CD4-positive, alpha-beta T cell (primary cell): ENCODE measurements at places on chromosomes 2 and 18.

DNA sequence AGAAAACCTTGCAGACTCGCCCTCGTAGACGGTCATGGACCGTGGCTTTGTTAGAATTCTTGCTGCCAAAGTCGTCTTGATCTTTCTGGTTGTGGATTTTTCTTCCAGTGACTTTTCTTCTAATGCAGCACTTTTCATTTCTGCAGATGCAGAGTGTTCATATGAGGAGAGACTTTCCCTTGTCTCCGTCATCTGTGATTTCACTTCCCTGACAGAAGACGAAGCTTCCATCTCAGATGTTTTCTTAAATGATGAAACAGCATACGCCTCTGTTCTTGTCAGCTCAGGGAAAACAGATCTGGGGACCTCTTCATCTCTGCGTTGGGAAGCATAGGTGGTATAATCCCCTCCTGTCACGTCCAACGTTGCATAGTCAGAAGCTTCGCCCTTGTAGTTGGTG, 50.9 kb downstream of the PLEKHA3 start:
- H3K27me3 ChIP-seq: no peaks in the 10 kb centered on the region
- H3K4me1 ChIP-seq: no peaks in the 10 kb centered on the region
- no peak overlapping the region for H3K4me3 ChIP-seq
- DNase-seq: no peak

DNA sequence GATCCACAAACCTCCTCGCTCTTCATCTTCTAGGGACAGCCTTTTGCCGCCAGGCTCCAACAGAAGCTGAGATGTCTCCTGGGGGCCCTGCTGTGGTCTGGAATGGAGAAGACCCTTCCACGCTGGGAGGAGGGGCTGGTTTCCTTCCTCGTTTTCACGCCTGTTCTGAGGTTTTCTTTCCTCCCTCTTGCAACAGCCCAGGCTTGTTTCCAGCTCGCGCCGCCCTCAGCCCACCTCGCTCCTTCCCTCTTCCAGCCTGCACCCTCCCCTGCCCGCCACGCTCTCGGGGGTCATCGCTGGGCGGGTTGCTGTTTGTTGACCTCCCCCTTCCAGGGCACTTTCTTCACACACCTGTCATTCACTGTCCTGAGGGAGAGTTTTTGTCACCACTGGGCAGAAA, 55.4 kb downstream of the VAPA start:
- H3K36me3 ChIP-seq: no peaks in the 10 kb centered on the region
- H3K4me3 ChIP-seq: no peak overlapping the region
- H3K27ac ChIP-seq: no peak overlapping the region
- peaks cover 20% of the 10 kb centered on the region for H3K27me3 ChIP-seq

DNA sequence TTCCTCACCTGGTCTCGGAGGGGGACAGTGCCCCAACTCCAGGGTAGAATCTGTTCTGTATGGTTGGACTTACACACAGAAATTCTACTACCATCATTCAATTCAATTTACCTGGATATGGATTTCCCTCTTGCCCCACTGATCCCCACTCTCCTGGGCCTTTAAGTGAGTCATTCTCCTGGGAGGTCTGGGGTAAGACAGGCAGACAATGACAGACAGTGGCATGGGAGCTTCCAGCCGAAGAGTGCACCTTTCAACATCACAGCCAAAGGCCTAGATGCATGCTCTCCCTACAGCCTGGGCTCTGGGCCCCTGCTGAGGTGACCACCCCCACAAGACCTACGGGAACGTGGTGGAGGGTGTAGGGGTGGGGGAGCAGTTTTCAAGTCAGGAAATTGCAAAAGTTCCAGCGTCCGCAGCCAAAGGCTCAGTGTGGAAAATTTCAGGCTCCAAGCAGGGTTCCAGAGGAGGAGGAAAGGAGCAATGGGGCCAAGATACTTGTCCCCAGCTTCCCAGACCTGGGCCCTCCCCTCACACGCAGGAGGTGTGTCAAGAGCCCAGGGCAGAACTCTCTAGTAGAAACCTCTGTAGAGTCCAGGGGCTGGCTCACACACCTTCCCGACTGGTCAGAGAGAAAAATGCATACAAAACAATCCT, 296.4 kb downstream of the CYP26B1 start:
- H3K27me3 ChIP-seq: peaks cover 2% of the 10 kb centered on the region
- no peak overlapping the region for H3K27ac ChIP-seq
- no peaks in the 10 kb centered on the region for H3K36me3 ChIP-seq
- H3K4me1 ChIP-seq: no peaks in the 10 kb centered on the region
- no peak for DNase-seq

DNA sequence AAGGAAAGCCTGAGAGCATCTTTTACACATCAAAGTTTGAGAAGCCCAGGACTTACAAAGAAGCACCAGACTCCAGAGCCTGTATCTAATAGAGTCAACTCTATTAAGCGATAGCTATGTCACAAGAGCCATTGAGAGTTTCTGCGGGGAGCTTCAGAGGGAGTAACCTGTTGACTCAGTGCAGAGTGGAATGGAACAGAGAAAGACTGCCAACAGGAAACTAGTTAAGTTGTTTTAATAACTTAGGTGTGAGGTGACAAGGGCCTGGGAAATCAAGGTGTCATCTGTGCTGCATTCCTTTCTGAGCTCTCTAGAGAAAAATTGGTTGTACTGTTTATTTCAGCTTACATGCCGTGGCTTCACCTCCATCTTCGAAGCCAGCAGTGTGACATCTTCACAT, 513.8 kb upstream of the POU3F3 start:
- DNase-seq: no peak
- H3K27me3 ChIP-seq: no peaks in the 10 kb centered on the region
- no peak overlapping the region for H3K27ac ChIP-seq
- H3K36me3 ChIP-seq: no peaks in the 10 kb centered on the region
- H3K4me3 ChIP-seq: no peak overlapping the region

DNA sequence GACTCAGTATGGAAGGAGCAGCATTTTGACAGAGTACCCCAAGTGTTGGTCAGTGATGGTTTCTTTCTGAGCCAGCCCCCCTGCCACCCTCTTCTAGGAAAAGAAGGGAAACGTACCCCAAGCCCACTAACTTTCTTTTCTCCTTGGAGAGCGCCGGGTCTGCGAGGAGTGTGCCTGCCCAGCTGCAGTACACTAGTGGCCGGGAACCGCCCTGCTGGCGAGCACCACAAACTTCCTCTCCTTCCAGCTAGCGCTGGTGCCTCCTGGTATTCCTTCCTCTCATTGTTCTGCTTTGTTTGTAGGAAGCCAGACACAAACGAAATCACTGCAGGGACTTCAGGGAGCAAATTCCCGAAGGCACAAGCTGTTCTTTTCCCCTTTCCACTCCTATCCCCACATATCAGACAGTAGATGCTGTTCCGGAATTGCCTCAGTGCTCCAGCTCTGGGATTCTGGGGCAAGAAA, 1.8 kb downstream of the CCDC85A start:
- H3K4me3 ChIP-seq: no peak overlapping the region
- H3K27me3 ChIP-seq: peaks cover 39% of the 10 kb centered on the region
- H3K4me1 ChIP-seq: peaks cover 8% of the 10 kb centered on the region
- H3K27ac ChIP-seq: no peak overlapping the region
- no peaks in the 10 kb centered on the region for H3K36me3 ChIP-seq
- DNase-seq: no peak

DNA sequence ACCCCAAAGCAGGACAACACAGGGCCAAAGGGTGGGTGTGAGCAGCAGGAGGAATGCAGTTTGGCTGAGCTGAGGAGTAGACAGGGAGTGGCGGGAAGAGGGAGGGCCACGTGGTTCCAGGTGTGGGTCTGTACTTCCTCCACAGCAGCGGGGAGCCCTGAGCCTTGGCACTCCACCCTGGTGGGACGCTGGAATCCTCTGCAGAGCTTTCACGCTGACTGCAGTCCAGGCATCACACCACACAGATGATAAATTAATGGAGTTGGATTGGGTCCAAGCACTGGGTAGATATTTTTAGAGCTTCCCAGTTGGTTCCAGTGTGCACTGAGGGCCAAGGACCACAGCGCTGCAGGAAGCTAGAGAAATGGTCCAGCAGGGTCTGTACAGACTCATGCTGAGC, 67.0 kb upstream of the TMEM200C start:
- peaks cover 6% of the 10 kb centered on the region for H3K4me1 ChIP-seq
- no peak overlapping the region for H3K4me3 ChIP-seq

DNA sequence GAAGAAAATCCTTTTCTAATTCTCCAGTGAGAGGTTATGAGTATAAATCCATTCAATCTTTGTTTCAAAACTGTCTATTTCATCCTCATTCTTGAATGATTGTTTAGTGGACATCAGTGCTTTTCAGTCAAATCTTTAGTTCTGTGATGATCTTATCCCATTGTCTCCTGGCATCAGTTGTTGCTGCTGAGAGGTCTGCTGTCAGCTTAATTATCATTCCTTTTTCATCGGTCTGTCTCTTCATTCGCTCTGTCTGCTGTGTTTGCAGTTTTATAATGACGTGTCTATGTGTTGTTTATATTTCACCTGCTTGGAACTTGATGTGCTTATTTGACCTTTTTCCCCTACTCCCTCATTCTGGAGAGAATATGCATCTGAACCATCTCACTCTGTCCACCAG, 69.2 kb upstream of the GLI2 start:
- no peaks in the 10 kb centered on the region for H3K4me1 ChIP-seq
- peaks cover 14% of the 10 kb centered on the region for H3K27me3 ChIP-seq
- no peaks in the 10 kb centered on the region for H3K36me3 ChIP-seq
- no peak overlapping the region for H3K4me3 ChIP-seq

DNA sequence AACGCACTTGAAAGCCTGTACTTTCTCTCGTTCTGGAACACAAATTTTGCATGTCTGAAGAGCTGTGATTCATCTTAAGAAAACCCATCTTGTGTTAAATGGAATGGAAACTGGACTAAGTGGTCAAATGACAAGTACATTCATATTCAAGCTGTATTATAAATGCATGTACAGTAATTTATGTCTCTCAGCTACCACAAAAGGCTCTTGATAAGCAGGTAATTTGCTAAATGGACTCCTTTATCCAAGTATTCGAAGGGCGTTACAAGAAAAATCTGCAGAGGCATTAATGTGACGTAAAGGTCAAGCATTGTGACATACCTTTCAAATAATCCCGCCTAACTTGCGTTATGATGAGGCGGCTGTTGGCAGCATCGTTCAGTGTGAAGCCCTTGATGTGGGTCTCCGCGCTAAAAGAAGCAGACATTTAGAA, 66.6 kb downstream of the ABCG8 start:
- H3K27ac ChIP-seq: no peak overlapping the region
- DNase-seq: no peak
- no peaks in the 10 kb centered on the region for H3K27me3 ChIP-seq
- H3K4me1 ChIP-seq: no peaks in the 10 kb centered on the region
- peaks cover 30% of the 10 kb centered on the region for H3K36me3 ChIP-seq
- no peak overlapping the region for H3K4me3 ChIP-seq

GRCh38 chr2:217797661-217798069, 205.1 kb downstream of the TNS1 start:
- no peak overlapping the region for H3K4me3 ChIP-seq
- no peaks in the 10 kb centered on the region for H3K27me3 ChIP-seq
- DNase-seq: no peak
- H3K4me1 ChIP-seq: no peaks in the 10 kb centered on the region
- H3K27ac ChIP-seq: no peak overlapping the region

DNA sequence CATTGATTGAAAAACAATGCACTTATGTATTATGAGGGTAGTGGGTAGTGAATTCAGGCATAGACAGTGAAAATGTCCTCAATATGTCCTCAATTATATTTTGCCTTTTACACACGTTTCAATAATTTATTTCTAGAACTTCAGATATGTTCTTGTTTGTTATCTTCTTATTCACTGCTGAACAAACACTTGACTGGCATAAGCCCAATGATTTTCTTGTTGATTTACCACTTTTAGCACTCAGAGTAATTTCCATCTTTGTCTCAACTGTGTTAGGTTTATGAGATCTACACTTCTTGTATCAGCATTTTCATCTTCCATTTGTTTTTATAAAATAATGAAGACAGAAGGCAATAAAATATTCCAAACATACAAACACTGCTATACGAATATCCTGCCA, 61.8 kb upstream of the DCC start:
- H3K4me3 ChIP-seq: no peak overlapping the region
- H3K4me1 ChIP-seq: no peaks in the 10 kb centered on the region

- no peaks in the 10 kb centered on the region for H3K27me3 ChIP-seq
- no peak for DNase-seq
Measured at GRCh38 chr2:162300266-162300665, 18.2 kb downstream of the IFIH1 start.

- H3K4me3 ChIP-seq: no peak overlapping the region
- H3K36me3 ChIP-seq: peaks cover 38% of the 10 kb centered on the region
- no peaks in the 10 kb centered on the region for H3K27me3 ChIP-seq
- no peak for DNase-seq
Measured at GRCh38 chr2:112251271-112251670, 3.6 kb downstream of the ZC3H8 start.

- no peaks in the 10 kb centered on the region for H3K36me3 ChIP-seq
- no peak overlapping the region for H3K27ac ChIP-seq
- DNase-seq: no peak
- no peaks in the 10 kb centered on the region for H3K4me1 ChIP-seq
- H3K4me3 ChIP-seq: no peak overlapping the region
Measured at GRCh38 chr2:157052685-157053224, 204.8 kb upstream of the GALNT5 start.
